NCI-H774 (cell line): ENCODE measurements at places on chromosomes 1 and 21.

DNA sequence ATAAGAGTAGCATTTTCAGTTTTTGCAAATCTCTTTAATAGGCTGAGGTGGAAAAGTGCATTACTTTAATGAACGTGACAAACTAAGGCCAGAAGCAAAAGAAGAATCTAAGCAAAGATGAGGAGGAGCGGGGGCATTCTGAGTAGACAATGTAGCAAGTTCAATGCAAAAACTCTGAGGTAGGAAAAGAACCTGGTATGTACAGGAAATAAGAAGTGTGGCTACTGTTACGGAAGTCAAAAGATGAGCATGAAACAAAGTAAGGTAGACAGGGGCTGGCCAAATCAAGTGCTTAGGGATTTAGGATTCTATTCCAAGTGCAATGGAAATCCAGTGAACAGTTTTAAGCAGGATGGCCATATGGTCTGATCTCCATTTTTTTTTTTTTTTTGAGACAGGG, 63.7 kb downstream of the TOR3A start:
- no peak for DNase-seq

GRCh38 chr1:116760996-116761665, 6.9 kb downstream of the CD2 start:
- no peak for DNase-seq

DNA sequence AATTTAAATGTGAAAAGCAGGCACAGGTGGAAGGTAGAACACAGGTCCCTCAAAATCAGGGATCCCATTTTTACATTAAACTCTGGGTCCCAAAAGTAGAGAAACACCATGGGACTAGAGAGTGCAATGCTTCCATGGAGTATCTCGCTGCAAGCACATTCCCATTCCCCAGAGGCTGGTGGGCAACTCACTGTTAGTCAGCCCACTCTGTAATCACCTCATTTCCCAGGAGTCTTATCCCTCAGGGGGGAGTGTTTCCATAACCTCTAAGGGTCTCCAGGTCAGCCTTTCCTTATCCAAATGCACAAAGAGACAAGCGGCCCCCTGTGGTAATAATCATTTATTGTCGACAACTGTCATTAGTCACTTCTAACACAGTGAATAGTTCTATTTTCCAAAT, 490.1 kb upstream of the LRRC7 start:
- DNase-seq, result no peak

GRCh38 chr1:59986516-59987310, 60.1 kb upstream of the CYP2J2 start:
- no peak for DNase-seq

DNA sequence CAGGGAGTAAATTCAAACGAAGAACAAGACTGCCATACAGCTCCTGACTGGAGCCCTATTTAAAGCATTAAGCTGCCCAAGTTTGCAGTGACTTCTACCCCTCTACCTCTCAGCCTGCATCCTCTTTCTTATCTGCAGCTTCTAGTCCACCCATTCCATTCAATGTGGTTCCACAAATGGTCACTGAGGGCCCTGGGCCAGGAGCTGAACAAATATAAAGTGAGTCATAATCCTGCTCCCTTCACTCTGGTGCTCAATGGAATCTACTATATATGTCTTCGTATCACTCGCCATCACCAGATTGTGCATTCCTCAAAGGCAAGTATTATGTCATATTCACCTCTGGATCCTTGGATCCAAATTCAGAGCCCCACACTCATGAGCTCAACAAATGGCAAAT, 398.7 kb downstream of the BRINP2 start:
- no peak for DNase-seq
